ENCODE measurements at places on chromosomes 4 and X.

GRCh38 chr4:6177587-6178197, 22.7 kb downstream of the JAKMIP1 start:
- no peak for DNase-seq

GRCh38 chr4:122633211-122633610, 12.3 kb upstream of the IL21 start:
- DNase-seq, result no peak

DNA sequence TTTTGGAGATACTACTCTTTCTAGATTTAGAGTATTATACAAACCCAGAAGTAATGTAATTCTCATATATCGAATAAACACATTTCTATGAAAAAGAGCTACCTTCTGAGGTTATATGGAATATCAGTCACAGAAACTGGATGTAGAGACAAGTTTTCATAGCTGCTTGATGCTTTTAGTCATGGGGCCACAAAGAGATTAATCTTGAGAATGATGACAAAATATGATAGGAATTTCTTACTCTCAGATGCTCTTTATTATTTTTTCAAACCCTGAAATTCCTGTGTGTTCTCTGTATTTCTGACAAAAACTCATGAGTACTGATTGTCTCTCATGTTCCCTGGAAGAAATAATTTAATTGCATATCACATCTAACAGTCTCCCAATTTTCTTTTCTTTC, 662.5 kb downstream of the RAPGEF2 start:
- no peak for DNase-seq

DNA sequence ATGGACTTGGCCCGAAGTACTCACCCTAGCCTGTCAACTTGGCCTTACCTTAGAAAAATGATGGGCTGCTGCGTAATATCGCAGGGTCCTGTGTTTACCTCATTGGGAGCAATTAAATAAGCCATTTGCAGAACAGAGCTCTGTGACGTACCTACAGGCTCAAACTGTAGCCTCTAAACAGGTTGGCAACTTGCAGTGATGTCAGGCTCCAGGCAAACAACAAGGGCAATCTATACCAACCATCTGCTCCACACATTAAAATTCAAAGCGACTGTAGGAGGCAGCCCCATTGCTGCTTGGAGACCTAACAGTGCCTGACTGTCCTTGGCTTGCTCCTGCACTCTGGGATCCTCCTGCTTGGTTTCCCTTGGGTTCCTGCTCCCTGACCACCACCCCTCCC, 17.2 kb downstream of the VGLL1 start:
- DNase-seq, result no peak

DNA sequence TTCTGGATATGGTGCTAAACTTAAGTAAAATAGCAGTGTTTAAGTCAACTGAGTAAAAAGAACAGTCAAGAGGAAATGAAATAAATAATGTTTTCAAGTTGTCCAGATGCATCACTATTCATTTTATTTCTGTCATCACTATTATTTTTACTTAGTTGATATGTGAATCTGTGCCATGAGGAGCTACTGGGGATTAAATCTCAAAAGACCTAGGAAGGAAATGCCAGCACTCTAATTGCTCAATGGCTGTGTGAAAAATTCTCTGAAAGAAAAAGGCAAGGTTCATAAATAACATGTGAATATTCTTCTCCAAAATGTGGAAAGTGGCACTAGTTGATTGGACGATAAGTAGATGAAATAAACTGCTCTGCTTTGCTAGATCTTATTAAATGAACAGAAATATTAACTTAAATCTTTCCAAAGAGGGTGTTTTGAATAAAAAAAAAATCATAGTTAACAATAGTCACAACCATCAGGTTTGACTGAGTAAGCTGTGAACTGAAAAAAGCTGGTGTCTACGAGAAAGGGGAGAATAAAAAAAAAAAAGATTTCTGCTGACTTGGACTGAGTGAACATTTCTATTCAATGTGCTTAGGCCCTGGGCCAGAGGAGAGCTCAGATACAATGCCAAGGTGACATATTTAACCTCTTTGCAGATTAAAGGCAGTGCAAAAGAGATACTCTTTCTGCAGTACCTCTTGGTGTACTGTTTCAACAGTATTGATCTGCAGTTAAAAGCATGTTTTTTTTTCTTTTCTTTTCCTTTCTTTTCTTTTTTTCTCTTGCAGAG, 1.6 kb downstream of the SPARCL1 start:
- DNase-seq, result no peak

DNA sequence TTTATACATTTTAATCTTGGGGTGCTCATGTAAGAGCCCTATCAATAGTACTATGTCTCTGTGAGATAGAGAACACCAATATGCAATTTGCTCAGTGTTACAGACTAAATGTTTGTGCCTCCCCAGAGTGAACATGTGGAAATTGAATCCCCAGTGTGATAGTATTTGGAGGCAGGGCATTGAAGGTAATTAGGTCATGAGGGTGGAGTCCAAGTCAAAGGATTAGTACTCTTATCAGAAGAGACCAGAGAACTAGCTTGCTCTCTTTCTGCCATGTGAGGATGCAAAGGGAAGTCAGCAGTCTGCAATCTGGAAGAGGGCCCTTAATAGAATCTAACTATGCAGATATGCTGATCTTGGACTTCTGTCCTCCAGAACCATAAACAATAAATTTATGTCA, 1317.0 kb downstream of the STIM2 start:
- DNase-seq, result no peak

- no peak for DNase-seq
Observed at GRCh38 chrX:151167791-151168345, 8.5 kb upstream of the GPR50 start.

DNA sequence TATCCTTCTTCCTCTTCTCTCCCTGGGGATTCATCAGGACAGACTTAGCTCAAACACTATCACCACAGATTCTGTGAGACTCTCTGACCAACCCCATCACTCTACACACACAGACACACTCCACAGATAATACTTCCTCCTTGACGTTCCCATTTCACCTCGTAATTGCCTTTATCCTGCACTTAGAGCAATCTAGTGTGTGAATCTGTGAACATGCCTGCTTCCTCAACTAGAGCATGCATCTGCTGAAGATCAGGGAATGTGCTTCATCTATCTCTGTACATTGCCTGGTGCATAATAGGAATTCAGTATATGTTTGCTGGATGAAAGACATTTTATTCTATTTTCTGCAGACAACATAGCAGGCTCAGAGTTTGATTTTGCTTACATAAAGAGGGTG, 25.1 kb upstream of the HS6ST2 start:
- no peak for DNase-seq

GRCh38 chr4:74456056-74456744, 11.3 kb downstream of the AREG start:
- DNase-seq, result no peak

DNA sequence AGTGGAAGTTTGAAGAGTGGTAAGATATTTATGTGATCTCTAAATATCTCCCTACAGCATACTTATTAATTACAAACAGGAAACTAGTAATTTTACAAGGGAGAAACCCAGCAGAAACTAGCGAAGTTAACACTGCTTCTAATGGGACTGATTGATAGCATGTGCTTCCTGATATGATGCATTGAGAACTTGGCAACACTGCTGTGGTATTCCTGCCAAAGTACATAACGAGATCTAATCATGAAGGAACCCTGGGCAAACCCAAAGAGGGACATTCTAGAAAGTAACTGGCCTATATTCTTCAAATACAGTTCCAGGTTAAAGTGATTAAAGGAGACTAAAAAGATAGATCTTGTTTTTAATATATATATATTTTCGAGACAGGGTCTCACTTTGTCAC, 4.6 kb upstream of the GPR34 start:
- DNase-seq, result no peak

- DNase-seq, result no peak
Observed at GRCh38 chr4:92362028-92362427, 58.3 kb downstream of the GRID2 start.

DNA sequence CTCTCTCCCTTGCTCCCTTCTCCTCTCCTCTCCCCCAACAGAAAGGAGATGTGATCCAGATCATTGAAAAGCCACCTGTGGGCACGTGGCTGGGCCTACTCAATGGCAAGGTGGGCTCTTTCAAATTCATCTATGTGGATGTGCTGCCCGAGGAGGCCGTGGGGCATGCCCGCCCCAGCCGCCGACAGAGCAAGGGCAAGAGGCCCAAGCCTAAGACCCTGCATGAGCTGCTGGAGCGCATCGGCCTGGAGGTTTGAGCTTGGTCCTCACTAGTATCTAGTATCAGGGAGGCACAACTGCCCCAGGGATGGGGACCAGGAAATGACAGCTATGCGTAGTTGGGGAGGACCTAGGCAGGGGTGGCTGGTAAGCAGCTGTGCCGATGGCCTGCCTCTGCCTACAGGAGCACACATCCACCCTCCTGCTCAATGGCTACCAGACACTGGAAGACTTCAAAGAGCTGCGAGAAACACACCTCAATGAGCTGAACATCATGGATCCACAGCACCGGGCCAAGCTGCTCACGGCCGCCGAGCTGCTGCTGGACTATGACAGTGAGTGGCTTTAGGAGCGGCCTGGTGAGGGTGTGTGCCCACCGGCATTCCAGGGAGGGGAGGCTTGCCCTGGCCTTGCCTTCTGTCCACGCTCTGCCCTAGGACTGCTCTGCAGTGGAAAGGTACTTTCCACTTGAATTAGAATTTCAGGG, 13.0 kb downstream of the SASH3 start:
- DNase-seq, result no peak

DNA sequence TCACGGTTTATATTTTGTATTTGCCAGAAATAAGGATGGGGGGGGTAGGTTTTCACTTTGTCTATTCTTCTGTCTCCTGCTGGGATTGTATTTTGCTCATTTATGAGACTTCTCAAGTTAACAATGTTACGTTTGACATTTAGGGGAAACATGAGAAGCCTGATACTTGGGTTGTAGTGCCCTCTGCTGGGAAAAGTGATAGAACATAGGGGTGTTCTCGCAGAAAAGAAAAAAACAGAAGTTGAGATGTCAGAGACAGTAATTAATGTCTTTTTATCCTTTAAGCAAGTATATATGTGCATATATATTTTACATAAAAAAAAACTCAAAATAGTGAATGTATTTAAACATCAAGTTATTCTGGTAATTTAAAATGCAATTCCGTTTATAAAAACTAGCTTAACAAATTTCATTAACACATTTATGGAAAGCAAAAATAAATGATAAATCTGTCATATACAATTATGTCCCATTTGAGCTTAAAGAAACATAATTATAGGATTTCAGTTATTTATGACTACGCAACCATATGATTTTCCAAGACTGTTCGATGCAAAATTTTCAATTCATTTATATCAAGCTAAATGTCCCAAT, 46.0 kb upstream of the TMPRSS11F start:
- DNase-seq, result no peak

- no peak for DNase-seq
Observed at GRCh38 chr4:173380987-173381386, 10.2 kb downstream of the SAP30 start.

GRCh38 chr4:148649652-148650331, 207.6 kb upstream of the NR3C2 start:
- DNase-seq, result no peak

DNA sequence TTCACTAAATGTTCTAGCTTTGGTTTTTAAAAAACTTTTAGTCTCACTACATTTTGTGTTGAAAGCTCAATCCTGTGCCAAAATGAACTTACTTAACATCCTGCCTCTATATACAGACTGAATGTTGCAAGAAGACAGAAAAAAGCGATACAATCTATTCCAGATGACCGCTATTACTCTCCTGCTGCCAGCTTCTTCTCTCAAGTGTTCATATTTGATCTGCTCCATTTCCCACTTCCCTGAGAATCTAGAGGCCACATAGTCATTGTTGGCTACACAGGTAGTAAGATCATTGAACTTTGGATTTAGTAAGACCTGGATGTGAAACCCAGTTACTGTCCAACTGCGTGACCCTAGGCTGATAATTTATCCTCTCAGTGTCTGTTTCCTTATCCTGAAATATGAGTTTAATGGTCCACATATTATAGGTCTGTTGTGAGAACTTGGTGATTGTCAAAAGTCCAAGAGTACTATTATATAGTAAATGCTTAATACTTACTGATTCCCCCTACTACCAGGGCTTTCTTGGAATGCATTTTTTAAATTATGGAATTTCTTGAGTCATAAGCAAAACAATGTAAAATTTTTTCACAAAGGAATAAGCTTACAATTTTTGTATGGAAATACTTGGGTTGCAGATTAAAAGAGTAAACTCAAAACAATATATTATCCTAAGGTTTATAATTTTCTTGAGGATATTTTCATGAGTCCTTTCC, 976.8 kb upstream of the ADGRL3 start:
- no peak for DNase-seq

DNA sequence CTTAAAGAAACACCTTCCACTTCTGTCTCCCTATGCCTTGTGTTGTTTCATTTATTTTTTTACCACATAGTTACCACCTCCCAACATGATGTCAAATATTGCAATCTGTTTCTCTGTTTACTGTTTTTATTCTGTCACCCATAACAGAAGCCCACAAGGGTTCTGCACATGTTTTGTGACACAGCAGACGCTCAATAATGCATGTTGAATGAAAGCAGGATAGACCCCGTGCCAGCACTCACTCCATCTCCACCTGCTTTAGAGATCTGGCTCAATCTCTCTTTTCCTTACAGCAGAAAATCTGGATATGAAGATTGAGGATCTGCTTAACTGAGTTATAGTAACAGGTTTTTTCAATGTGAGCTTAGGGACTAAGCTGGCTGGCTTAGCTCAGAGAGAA, 116.8 kb upstream of the NUDT10 start:
- no peak for DNase-seq

DNA sequence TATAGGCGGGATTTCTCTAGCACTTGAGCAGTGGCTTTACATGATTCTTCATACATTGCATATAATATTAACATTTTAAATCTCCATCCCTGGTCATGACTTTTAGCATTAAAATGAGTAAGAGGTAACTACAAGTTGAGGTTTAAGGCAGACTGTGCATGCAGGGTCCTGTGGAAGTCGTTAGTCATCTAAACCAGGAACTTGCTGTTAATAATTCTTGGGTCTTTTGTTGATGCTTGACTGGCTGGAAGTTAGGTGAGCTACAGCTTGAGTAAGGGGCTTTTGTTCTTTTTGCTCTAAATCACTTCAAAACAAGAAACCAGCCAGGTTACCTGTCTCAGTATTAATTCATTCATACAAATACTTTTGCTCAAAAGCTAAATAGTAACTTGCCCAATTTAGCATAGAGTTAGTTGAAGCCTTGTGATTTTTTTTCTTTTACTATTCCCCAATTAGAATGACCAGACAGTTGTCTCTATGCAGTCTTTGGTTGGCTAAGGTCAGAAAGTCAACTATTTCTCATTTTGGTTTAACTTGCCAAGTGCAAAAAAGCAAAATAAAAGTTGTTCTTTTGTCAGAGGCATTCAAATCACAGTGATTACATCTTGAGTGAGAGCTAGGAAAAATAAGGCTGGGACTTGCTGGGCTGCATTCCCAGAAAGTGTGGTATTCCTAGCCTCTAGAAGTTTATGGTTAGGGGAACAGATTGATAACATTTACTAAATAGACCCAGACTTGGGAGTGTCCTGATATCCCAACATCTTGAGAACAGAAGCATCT, 516.9 kb downstream of the PDHA2 start:
- no peak for DNase-seq

Measured in Right ventricle myocardium inferior (tissue), 1 donor.